Activated T-cell treated with anti-CD3 and anti-CD28 coated beads, Interleukin-2, amount 50 U/mL, for 72 hours (primary cell): ENCODE measurements at places on chromosomes 16 and 17. TPM values are rescaled to one million over a fixed set of nuclear protein-coding genes. Genes with fewer than 3 reads are reported as not detected.

The FAM20A gene
- not detected for total RNA-seq

The IQCK gene
- 3.8 TPM for total RNA-seq

The KLHL10 gene
- total RNA-seq, result not detected

The DNAH9 gene
- total RNA-seq, result not detected

The FNDC8 gene
- total RNA-seq, result not detected

The KRTAP9-7 gene
- total RNA-seq, result not detected

The DPEP3 gene
- 0.16 TPM for total RNA-seq

The PRAC2 gene
- total RNA-seq, result not detected

The LUC7L3 gene
- total RNA-seq, result 190 TPM

The HSF4 gene
- total RNA-seq, result 87.7 TPM

The P2RX1 gene
- 2.3 TPM for total RNA-seq

The LLGL1 gene
- 18.5 TPM for total RNA-seq

The CD300LB gene
- not detected for total RNA-seq

The MYH1 gene
- total RNA-seq, result not detected

The NPIPA2 gene
- total RNA-seq, result 1.5 TPM

The ANKRD40CL gene
- not detected for total RNA-seq

The SOX8 gene
- 1.8 TPM for total RNA-seq

The B4GALNT2 gene
- not detected for total RNA-seq

The JPH3 gene
- total RNA-seq, result 0.60 TPM

The TBC1D3L gene
- 26.1 TPM for total RNA-seq

The KCNH4 gene
- total RNA-seq, result 0.39 TPM

The ALOXE3 gene
- total RNA-seq, result not detected

The SHMT1 gene
- total RNA-seq, result 37.3 TPM

The LUC7L gene
- total RNA-seq, result 69.7 TPM

The SMYD4 gene
- 30.6 TPM for total RNA-seq

The KRT24 gene
- not detected for total RNA-seq

The KRTAP4-9 gene
- total RNA-seq, result not detected

The PRKCA gene
- total RNA-seq, result 138 TPM

The CSH1 gene
- not detected for total RNA-seq

The TGFB1I1 gene
- 4.4 TPM for total RNA-seq

The UMOD gene
- not detected for total RNA-seq

The GFER gene
- total RNA-seq, result 49.3 TPM

The FOXN1 gene
- not detected for total RNA-seq
